ENCODE measurements at places on chromosomes 6 and 20.

DNA sequence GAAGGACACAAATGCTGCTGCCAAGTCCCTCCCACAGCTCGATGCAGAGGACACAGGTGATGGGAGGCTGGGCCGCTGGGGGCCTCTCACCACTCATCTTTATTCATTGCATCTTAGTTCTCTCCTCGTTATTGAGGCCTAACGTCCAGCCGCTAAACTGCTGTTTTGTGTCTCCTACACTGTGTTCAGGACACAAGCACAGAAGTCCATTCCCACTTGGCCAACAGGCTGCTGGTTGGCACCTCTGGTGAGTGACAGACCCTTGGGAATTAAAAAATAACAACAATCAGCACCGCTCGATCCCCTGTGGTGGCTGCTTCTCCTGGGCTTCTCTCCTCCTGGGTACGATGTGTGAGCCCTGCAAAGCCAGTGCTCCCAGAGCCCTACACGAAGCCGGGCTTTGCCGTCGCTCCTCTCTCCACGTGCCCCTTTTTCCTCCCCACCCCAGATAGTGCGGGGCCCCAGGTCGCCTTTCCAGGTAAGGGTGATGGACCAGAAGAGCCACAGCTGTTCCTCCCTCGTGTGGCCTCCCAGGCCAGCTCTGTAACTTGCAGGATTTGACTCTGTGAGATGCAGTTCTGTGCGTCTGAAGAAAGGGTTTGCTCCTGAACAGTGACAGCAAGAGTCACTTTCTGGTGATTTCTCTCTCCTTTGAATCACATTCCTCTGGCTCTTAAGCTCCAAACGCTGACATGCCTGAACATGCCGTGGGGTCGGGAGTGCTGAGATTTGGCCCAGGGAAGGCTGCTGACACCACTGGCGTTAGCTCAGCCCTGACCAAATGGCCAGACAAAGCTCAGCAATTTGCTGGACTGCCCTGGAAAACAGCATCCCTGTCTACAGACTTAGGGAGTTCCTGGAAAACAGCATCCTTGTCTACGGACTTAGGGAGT lies 59.3 kb downstream of the DLL1 start:
- DNase-seq = no peak

GRCh38 chr6:162063666-162064065 lies 663.9 kb downstream of the PRKN start:
- DNase-seq = no peak

DNA sequence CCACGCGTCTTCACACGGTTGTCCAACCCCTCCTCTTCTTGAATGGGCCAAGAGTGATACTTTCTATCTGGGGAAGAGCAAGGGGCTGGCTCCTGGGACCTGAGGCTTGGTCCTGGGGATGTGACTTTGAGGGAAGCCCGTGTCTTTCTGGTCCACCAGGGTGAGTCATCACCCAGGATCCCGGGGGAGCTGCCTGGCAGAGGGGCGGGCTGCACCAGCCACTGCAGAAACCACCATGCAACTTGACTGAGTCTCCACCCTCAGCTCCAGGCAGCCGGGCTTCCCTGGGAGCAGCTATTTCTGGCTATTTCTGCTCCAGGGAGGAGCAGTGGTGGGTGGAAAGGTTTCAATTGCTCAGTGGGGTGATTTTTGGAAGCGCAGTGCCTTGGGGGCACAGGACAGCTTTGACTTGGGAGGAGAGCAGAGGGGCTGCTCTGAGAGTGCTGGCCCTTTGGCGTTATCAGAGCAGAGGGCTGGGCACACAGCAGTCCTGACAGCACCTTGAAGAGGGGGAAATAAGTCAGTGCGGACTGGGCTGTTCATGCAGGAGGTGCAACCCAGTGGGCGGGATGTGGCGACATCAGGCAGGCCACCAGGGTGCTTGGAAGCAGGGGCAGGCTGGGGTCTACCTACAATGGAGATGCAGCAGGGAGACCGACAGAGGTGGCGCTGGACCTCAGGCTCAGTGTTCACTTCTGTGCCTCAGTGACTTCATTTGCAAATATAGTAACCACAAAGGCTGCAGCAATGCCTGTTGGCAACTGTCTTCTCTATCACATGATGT lies 45.1 kb upstream of the FAM83D start:
- no peak for DNase-seq

DNA sequence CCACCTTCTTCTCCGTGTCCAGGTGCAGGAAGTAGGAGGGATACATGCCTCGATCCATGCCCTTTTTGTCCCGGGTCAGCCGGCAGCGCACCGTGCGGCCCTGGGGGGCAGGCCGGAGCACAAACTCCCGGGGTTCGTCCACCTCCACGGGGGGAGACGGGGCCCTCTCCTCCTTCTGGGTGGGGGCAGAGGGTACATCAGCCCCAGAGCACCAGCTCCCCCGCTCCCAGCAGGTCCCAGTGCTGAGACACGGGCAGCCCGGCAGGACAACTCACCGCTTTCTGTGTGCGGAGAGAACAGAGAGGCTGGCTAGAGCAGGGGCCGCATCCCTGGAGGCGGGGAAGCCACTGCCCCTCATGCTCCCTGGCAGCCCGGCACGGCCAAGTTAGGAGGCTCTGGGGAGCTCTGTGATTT lies 6.7 kb downstream of the TULP1 start:
- DNase-seq = no peak

GRCh38 chr20:40390654-40391053 lies 298.4 kb downstream of the MAFB start:
- no peak for DNase-seq

DNA sequence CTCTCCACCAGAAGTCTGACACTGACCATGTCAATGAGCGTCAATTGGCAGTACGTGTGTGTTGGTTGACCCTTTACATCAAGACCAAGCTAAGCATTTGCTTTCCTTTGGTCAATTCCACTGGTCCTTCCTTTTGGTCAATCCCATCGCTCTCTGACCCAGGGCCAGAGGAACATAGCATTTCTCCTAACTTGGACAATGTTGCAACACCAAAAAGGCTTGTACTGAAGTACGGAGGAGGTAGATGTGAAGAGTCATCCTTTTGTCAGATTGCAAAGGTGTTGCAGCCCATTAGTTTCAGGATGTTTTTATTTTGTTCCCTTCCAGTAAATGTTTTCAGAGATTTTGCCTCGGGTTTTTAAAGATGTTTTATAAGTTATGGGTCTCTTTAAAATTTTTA lies 24.6 kb downstream of the EDN1 start:
- DNase-seq = no peak

GRCh38 chr6:139325125-139325524 lies 33.3 kb upstream of the TXLNB start:
- DNase-seq = no peak

DNA sequence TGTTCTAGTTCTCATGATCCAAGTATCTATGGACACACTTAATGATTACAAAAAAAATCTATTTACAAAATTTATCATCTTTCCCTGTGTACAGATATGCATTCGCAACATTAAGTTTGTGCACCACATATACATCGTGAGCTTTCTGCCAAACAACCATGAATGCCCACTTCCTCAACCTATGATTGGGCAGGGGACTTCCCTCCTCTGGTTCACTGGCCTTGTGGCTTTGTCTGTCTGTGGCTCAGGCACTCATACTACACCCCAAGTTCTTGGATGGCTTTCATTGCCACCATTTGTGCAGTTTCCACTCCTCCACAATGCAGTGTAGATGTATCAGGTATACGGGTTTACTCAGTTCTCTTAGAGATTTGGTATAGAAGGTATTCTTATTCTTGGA lies 74.9 kb downstream of the HS3ST5 start:
- no peak for DNase-seq

DNA sequence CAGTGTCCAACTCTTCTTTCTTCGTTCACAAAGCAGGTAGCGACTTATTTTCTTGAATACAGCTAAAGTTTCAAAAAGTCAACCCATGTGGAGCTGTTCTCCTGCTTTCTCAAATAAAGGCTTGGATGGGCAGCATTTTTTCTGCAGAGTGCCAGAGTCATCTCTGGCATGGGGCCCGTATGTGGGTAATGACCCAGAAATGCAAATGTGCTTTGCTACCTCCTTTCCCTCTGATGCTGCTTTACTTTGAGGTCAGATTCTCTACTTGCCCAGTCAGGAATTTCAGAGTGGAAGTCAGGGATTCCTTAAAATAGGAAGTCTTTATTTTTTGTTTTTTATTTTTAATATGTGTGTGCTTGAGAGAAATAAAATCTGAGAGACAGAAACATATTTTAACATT lies 4.9 kb downstream of the NKAIN2 start:
- no peak for DNase-seq

- no peak for DNase-seq
Observed at GRCh38 chr6:119313937-119314884, 35.4 kb downstream of the MAN1A1 start.

DNA sequence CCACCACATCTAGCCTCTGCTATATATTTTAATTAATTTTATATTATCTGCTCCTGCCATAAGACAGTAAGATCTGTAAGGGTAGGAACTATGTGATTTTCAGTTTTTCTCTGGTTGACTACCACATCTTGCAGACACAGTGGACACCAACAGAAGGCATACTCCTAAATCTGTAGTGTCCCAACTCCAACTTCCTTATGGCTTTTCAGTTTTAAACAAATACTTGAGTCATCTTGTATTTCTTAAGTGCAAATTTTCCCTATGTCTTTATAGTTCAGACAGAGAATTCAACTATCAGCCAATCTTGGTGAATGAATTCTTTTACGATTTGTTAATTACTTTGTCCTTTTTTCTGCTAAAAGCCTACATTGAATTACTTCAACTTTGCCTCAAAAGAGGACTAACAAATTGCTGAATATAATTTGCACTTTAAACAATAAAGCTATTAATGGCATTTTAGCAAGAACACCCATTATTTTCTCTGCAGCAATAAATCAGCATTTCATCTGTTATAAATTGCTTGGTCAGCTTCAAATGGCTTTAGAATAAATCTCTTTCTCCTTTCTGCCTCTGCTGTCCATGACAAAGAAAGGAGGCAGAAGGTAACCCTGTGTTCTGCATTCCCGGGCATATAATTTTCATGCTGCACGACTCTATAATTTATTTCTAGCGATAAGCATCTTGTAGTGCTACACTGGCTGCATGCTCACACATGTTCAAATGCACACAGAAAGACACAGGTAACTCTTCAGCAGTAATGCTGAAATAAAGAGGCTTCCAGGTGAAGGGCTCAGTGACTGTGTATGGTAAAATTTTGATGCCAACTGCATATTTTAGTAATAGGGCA lies 144.8 kb downstream of the BACH2 start:
- DNase-seq = no peak

GRCh38 chr20:40771848-40772511 lies 82.9 kb upstream of the MAFB start:
- DNase-seq = no peak

- DNase-seq = no peak
Observed at GRCh38 chr6:2911171-2911570, 8.1 kb upstream of the SERPINB9 start.

- no peak for DNase-seq
Observed at GRCh38 chr6:32825966-32826365, 9.2 kb upstream of the HLA-DOB start.

DNA sequence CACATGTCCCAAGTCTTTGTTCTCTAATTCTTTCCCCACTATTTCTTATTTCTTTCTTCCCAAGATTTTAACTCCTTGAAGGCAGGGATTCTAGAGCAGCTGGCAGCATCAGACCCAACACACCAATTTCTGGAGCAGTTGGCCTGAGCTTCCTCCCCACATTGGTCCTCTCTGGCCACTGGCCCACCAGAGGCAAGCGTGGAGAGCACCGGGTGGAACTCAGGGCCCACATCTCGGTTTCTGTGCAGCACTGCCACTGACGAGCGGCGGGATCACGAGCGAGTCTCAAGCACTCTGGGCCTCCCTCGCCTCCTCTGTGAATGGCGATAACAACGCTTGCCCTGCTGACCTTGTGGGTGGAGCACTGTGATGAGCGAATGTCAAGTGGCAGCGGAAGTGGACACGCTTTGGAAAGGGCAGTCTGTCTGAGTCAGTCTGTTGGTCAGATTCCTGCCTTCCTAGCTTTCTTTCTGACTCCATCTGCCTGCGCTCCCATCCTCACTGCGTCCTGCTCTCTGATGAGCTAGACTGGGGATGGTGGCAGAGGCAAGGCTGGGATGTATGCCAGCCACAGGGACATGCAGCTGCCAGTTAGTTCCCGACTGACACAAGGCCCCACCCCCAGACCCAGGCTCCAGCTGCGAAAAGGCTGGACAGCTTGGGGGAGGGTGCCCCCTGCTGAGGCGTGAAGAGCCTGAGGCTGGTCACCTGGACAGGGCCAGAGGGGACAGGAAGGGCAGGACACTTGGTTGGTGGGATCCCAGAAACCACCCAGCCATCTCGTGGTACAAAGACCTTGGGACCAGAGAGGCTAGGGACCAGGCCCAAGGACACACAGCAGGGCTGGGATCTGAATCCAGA lies 4.5 kb upstream of the SPDEF start:
- DNase-seq = no peak

GRCh38 chr6:157569543-157569942 lies 188.6 kb downstream of the ZDHHC14 start:
- DNase-seq = no peak

- DNase-seq = no peak
Observed at GRCh38 chr6:13524801-13525508, 37.6 kb upstream of the GFOD1 start.

DNA sequence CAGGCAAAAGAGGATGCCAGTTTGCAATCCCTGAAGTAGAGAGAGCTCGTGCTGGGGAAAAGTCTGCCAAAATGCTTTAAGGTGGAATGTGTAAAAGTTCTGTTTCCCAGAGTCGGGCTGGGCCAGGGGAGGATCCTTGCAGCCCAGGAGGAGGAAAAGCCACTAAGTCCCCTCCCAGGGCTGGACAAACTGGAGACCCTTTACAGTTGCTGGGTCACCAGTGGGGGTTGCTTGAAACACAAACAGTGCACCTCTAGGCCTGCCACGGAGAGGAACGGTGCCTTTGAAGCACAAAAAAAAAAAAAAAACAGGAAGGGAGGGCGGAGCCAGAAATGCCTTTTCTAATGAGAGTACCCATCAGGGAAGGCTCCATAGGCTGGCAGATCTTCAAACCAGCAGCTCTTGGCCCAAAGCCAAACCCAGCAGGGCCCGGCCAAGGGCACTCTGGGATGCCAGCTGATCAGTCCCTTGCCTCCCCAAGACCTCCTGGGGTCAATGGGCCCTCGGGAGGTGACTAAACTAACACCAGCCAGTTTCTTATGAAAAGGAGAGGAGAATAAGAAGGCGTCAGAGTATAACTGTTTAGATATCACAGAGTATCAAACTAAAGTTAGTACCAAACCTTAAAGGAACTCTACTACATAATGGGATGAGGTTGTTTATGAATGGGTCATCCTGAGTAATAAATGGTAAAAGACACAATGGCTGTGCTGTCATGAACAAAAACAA lies 23.7 kb downstream of the HLA-A start:
- no peak for DNase-seq

All from HEK293T (cell line).